ENCODE measurements at places on chromosomes 5 and 9. TPM values are rescaled to one million over a fixed set of nuclear protein-coding genes. Genes with fewer than 3 reads are reported as not detected.

DNA sequence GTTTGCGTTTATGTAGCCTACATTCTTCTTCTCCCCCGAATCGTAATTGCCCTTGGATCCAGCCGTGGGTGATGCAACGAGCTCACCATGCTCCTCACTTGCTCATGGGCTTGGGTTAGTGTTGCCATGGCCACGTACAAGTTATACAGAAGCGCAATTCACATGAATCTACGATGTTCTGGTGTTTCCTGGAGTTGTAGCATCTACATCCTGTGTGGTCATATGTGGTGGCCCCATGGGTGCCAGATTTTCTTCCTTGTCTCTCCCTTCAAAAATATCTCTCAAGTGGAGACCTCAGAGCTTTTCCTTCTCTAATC, 115.3 kb downstream of the TLE4 start:
- peak; percentile 83 for DNase-seq

DNA sequence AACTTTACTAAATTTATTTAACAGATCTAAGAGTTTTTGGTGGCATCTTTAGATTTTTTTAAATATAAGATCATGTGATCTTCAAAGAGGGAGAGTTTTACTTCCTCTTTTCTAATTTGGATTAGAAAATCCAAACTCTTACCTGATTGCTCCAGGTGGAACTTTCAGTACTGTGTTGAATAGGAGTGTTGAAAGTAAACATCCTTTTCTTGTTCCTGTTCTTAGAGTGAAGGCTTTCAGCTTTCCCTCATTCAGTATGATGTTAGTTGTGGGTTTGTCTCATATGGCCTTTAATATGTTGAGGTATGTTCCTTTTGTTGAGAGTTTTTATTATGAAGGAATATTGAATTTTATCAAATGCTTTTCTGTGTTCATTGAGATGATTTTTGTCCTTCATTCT, 650.0 kb upstream of the SGCD start:
- no peak for DNase-seq

- no peak for DNase-seq
These were observed 298.5 kb upstream of the CDH18 start for GRCh38 chr5:20286512-20286911.

IL17B gene
- total RNA-seq: not detected

C1QTNF3 gene
- 1.3 TPM for total RNA-seq

CCL28 gene
- 12.4 TPM for total RNA-seq

EQTN gene
- total RNA-seq: not detected

NKD2 gene
- 2.3 TPM for total RNA-seq

WDR38 gene
- not detected for total RNA-seq
